Small intestine (tissue), 16 donors: ENCODE measurements at places on chromosomes 12 and 14. TPM values are rescaled to one million over a fixed set of nuclear protein-coding genes. Genes with fewer than 3 reads are reported as not detected.

Gene ART4
- polyA plus RNA-seq = not detected

Gene ADCY6
- polyA plus RNA-seq = 27.7 TPM

DNA sequence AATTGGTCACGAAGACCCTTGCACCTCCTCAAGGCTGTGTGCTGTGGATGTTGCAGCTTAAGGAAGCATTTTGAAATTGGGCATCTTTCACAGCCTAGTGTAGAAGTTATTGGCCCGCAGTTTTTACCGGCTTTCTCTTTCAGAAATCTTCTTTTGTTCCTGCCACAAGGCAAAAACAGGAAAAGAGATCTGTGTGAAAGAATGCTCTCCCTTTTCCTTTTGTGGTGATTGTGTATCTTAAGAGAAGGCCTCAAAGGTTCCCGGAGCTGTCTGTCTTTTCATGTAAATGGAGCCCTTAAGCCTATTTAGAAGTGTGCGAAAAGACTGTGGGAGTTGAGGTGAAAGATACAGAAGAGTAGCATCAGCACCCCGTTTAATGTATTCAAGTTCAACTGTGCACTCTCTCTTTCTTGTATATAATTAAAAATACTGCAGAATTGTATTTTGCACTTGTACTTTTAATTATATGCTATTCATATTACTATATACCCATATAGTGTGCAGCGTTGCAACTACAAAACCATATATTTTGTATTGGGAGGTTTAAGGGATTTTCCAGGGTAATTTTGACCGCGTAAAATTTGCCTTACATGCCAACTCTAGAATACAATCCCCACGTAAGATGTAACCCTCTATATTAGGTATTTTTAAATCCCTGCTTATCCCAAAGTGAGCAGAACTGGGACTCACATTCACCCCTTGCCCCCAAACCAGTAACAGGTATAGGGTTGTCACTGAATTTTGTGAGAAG, 441.7 kb downstream of the RAD51B start:
- no peak for DNase-seq

Gene PTGER2
- 5.1 TPM for polyA plus RNA-seq

Gene TEDC1
- polyA plus RNA-seq = 28.0 TPM

DNA sequence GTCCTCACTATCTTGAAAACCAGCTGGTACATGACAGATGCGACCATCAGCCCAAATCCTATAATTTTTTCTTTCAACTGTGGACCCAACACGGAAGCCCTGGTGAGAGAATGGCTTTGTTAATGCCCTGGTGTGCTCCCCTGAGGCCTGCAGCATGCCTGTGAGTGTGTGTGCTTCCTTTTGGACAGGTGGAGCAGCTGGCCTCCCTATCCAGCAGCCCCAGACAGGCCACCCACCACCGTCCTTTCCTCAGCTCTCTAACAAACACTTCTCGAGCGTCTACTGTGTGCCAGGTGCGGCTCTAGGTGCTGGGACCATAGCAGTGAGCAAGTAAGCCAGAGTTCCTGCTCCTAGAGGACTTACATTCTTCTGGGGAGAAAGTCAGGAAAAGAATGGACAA, 78.9 kb upstream of the GZMB start:
- no peak for DNase-seq

Gene PRKAB1
- polyA plus RNA-seq = 32.3 TPM

- DNase-seq = no peak
Measured at GRCh38 chr12:55250944-55251343, 6.5 kb downstream of the OR6C74 start.

Gene TMTC2
- 5.6 TPM for polyA plus RNA-seq

GRCh38 chr12:8088574-8088973, 6.5 kb downstream of the NECAP1 start:
- peak; percentile 31 for DNase-seq

DNA sequence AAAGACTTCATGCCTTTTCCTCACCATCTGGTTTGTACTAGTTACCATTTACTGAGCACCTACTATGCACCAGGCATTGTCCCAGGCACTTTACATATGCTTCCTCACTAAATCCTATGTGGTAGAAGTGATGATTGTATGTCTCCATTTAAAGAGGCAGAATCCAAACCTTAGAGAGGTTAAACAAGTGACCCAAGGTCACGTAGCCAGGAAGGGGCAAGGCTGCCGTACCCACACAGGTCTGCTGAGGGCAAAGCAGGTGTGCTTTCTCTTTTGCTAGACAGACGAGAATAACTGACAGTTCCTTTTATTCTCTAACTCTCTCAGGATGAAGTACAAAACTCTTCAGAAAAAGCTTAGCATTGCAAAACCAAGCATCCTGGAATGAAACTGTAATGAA, 235.2 kb upstream of the SRRM4 start:
- no peak for DNase-seq

- DNase-seq = no peak
Measured at GRCh38 chr12:88445705-88446394, 134.4 kb downstream of the KITLG start.

DNA sequence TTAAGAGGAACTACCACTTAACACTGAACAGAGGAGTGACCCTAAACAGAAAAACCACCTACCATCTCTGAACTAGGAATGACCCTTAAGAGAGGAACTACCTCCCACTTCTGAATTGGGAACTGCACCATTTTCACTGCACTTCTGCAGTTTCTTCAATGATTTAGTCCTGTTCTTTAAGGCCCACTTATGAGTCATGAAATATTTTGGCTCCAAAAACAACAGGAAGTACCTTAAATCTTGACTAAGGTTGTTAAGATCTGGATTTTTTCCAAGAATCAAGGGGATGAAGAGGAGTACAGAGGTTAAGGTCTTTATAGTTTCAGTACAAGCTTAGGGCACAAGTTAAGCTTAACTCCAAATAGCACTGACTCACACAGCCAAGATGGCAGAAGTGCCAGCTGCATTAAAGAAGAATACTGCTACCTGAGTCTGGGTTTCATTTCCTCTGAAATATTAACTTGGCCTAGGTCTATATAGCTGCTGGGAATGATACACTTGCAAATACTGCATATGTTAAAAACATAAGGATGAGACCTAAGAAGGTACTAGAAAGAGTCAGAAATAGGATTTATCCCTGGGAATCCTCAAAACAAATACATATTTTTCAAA, 4.2 kb downstream of the NPC2 start:
- peak; percentile 24 for DNase-seq

Gene TBX3
- 104 TPM for polyA plus RNA-seq

Gene TAS2R30
- not detected for polyA plus RNA-seq

Gene EPYC
- not detected for polyA plus RNA-seq

DNA sequence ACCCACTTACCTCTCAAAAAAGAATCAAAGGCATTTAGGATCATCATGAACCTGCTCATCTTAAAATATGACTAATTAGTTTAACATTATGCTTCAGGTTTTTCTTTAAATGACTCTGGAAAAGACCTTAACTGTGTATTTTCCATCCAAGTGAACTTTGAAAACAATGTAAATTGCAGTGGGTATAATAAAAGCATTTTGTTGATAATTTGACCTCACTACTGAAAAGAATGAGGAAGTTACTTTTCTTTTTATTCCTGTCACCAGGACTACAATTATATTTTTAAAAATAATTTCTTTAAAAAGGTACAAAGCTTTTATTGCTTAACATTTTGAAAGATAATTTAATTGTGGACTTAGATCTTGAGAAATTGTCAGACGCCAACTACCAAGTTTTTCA, 249.9 kb downstream of the ALX1 start:
- DNase-seq = no peak
